ENCODE measurements at places on chromosomes 2 and 18.

DNA sequence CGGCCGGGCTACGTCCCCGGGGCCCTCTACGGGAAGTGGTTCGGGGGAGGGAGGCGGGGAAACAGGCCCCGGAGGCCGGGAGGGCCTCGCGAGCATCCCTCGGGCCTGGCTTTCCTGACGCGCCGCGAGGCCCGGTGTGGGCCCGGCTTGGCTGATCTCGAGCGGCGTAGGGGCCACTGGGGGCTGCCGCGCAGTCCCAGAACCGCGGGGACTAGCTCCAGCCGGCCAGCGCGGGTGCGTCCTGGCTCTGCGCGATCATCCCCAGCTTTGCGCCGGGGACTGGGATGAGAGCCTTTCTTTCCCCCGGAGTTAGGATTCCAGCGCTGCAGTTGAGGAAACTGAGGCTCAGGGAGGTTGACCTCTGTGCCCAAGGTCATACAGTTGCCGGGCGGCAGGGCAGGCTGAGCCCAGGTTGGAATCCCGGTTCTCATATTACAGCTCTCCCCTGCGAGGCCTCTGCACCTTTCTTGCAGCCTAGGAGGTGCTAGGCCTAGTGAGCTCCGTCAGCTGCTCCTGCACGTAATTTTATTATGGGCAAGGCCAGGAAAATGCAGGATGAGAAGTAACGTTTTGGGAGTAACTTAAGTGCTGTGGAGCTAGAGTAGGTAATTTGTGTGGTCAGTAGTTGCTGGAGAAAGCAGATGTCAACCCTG, 501 bp downstream of the LPIN1 start:
- no peak for DNase-seq

DNA sequence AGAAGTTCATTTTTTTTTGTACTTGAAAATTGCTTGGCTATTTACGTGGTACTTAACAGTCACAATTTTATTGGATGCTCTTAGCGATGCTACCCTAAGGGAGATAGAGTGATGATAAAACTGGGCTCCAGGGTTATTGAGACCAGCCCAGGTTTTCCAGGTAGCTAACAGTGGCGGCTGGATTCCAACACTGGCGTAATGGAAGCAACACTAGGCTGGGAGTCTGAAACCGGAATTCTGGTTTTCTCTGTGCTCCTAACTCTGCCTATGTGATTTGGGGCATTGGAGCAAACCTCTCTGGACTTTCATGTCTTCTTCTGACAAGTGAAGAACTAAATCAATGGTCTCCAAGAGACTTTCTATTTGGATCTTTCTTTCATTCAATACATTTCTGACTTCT, 9.4 kb upstream of the GALNT14 start:
- no peak for DNase-seq

- no peak for DNase-seq
These were observed 100.9 kb downstream of the WDSUB1 start for GRCh38 chr2:159185401-159186130.

DNA sequence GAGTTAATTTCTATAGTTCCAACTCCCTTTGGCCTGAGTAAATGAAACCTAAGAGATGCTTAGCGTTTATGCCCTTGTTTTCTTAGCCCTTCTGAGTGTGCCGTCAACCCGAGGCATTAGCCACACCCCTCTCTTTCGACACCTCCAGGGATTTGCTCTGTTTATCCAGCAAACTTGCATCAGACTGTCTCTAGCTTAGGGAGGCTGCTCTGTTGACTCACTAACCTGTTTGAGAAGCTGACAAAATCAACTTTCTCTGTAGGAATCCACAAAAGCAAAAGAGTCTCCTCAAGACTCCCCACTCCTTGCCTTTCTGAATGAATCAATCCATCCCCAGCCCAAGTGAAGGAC, 317.6 kb downstream of the TNS1 start:
- DNase-seq = no peak

- DNase-seq = no peak
These were observed 37.3 kb downstream of the ST3GAL5 start for GRCh38 chr2:85851253-85852151.

DNA sequence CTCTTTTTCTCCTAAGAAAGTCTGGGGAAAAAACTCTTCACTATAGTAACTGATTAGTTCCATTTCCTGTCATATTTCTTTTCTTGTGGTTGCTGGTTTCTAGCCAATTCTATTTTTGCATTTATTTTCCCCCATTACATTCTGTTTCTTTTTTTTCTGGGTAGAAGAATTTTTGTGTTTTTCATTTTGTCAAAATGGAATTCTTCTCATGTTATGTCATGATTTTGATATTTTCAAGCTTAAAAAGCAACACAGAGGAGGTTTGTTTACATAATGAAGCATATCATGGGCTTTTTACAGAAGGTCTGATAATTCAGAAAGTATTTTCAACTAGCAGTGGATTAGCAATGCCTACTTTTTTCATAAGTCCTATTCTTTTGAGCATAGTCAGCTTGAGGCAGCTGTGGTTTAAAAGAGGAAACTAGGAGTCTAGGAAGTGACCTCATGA, 102.0 kb downstream of the MAP2 start:
- DNase-seq = no peak

DNA sequence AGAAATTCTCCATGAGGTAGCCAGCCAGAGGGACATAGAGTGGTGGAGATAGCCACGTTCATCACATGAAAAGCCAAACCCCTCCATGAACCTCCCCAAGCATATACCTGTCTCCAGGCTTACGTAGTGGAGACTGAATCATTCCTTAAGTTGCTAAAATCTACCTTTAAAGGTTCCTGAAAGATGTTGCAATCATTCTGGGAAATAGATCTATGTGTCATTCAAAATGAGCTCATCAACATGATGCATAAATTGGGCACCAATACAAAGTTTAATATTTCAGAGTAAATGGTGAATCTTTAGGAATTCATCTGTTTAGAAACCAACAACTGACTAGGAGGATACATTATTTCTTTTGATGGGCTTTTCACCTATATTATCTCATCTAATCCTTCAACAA, 362.6 kb upstream of the ID2 start:
- DNase-seq = no peak

GRCh38 chr2:225064928-225065327, 22.7 kb upstream of the DOCK10 start:
- no peak for DNase-seq

DNA sequence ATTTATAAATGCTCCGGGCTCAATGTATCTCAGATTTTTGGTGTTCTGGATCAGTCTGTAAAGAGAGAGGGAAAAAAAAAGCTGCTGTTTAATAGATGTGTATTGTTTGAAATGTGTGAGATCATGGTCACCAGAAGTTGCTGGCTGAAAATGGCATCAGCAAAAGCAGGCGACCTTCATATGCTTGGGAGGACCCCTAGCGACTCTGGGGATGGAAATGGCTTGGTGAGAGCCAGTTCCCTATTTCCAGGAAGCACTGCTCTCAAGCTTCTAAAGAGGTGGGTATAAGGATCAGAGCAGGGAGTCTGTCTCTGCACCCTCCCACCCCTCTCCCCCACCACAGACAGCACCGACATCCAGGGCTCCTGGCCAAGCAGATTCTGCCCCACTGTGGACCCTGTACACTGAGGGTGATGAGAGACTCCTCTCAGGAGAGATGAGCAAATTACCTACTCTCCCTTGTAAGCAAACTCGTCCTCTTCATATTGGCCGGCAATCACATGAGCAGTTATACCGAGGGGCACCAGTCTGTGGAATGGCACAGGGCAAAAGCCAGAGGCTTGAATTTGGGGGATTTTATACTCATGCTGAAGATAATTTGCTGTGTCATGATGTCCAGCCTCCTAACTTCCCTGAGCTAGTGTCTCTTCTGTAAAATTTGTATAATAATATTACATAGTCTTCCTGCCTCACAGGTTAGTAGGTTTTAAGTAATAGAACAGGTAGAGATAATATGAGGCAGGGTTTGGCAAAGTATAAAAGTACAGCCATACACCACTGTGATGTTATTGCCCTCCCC, 29.6 kb downstream of the LHCGR start:
- DNase-seq = no peak

DNA sequence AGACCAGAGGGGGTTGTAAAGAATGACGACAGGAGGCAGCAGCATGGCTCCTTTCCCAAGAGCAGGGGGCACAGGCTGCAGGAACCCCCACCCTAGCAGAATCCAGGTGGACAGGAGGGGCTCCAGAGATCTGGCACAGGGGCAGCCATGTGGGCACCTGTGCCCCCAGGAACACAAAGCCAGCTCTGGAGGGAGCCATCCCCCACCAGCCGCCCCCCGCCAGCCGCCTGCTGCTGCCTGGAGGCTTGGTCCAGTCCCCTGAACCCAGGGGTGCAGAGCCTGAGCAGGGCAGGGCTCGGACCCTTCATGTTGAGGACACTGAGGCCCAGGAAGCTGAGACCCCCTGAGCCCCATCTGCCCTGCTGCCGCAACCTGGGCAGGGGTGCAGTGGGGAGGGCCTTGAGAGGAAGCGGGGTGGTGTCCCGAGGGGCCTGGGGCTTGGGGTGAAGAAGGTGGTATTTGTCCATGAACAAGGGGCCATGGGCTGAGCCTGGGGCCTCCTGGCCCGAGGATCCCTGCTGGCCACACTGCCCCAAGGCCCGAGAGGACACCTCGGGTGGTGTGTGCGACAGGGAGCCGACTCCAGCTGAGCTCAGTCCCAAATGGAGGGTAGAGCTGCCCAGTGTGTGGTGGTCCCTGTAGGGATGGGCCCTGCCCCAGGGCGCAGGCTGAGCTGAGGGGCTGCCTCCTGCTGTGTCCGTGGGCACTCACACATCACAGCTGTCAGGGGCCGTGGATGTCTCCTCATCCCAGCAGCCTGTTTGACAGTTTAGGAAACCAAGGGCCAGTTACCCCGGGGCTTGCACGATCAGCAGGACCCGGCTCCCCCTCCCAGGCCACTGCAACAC, 39.8 kb upstream of the SNED1 start:
- no peak for DNase-seq

GRCh38 chr2:164146441-164146840, 410.6 kb upstream of the FIGN start:
- no peak for DNase-seq

DNA sequence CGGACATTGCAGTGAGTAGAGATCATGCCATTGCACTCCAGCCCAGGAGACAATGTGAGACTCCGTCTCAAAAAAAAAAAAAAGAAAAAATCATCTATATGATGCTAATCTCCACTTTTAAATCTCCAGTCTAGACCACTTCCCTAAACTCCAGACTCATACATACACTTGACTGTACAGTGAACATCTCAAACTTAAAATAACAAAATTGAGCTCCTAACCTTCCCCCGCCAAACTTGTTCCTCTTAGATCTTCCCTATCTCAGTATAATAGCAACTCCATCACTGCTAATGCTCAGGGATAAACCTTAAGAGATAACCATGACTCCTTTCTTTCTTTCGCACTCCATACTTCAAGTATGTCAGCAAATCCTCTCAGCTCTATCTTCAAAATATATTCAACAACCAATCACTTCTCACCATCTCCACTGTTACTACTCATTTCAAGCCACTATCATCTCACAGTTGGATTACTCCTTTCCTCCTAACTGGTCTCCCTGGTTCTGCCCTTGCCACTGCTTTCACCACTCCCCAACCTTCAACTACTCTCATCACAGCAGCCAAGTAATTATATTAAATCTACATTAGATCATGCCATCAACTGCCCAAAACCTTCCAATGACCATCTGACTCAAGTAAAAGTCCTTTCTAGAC, 12.0 kb downstream of the MEMO1 start:
- DNase-seq = no peak

Data from iPS DF 19.7 (cell line).